ENCODE measurements at places on chromosomes 3 and 15. TPM values are rescaled to one million over a fixed set of nuclear protein-coding genes. Genes with fewer than 3 reads are reported as not detected.

GRCh38 chr3:100002599-100003350, 111.5 kb downstream of the FILIP1L start:
- peak; percentile 94 for DNase-seq

- no peak for DNase-seq
Observed at GRCh38 chr15:65306551-65306950, 2.1 kb downstream of the RNU5B-1 start.

- no peak for DNase-seq
Observed at GRCh38 chr3:130316169-130316568, 29.3 kb upstream of the COL6A5 start.

DNA sequence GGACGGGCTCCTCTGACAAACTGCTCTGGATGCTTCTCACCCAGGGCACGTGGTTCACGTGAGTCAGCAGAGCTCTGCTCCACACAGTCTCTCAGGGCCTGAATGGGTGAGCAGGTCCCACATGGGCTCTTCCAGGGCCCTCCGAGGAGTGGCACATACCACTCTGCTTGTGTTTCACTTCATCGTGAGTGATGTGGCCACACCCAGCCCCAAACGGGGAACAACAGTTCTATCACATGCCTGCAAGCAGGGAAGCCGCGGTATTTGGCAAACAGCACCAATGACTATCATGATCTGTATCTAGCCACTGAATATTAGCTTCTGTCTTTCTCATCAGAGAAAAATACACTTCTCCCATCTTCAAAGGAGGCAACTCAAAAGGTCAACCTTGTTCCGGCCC, 352.8 kb downstream of the GABRG3 start:
- no peak for DNase-seq

Gene GASK1A
- 0.11 TPM for total RNA-seq

Gene CP
- total RNA-seq = not detected

Gene ADGRG7
- total RNA-seq = not detected

GRCh38 chr3:120306519-120307455, 21.8 kb upstream of the GPR156 start:
- DNase-seq = no peak

- DNase-seq = peak; percentile 69
Observed at GRCh38 chr3:132344666-132345280, 27.6 kb downstream of the ACP3 start.

DNA sequence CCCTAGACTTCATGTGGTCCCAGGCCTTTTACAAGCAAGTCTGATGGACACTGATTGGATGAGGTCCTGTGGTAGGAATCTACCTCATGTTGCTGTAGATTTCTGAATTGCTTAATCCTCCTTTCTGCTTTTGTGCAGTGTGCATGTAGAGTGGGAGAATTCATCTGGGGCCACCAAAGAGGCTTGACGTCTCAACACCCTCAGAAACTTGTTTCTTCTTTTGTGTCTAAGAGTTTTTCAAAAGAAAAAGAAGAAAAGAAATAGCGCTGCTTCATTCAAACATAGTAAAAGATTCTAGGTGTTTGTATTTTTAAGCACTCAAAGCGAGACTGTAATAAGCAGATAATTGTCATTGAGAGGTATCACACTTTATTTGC, 46.2 kb downstream of the NR1D2 start:
- no peak for DNase-seq

DNA sequence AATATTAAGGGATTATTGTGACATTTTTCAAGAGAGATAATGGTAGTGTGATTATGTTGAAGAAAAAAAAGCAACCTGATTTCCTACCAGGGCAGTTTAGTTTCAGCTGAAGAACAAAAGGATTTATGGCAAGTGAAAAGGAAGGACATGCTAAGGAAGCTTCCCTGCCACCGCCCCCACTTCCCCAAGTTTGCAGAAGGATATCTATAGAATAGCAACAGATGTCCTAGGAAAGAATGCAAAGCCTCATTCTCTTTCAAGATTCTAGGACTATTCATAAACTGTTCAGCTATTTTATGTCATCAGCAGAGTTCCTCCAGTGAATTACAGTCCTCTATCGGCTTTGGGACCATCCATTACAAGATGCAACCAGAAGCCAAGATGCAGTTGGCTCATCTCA, 160.8 kb downstream of the SATB1 start:
- DNase-seq = no peak

DNA sequence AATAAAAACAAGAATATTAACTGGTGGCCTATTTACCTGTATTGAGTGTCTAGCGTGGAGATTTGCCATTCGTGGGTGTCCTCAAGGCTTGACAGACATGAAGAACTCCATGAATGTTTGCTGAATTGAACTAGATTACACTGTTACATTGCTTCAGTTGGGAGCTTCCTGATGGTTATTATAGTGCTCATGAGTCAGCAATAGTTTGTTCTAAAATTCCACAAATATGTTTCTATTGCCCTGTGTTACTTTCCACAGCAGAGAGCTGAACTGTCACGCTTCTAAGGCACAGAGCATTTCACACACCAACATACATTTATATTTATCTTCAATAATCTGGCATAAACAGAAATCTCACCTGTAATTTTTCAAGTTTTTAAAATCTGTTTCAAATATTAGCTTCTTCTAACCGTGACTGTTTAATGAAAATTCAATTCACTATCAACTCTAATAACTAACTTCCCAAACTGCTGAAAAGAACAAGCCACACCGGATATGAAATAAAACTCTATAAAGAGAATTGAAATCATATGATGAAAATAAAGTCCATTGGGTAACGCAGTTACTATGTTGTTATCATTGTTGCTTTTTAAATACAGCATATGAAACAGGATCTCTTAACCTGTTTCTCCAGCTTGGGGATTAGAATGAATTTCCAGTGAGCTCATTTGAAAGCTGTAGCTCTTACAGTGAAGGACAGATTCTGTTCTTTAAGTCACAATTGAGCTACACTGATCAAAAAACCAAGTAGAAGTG, 61.2 kb upstream of the MCF2L2 start:
- DNase-seq = no peak

DNA sequence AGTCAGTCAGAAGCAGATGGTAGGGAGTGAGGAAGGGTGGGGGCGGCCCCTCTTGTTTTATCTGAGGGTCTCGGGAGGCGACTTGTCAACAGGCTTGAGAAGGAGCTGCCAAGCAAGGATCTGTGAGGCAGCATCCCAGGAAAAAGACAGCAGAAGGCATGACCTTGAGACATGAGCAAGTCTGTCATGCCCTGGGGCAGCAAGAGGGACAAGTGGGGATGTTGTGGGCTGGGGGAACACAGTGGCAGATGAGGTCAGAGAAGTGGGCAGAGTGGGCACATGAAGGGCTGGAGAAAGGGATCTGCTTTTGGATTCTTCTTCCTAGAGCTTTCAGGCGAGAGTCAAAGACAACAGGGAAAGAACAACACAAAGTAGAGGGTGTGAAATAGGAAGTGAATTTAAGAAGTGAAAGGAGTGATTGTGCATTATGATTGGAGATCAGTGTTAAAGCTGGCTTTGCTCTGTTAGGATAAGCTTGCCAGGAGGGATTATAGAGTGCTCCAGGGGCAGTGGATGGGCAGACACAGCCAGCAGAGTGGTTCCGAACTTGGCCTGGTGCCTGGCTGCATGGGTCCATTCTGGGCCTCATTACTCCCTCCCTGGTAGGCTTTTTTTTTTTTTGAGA, 73.3 kb downstream of the USP13 start:
- DNase-seq = no peak

DNA sequence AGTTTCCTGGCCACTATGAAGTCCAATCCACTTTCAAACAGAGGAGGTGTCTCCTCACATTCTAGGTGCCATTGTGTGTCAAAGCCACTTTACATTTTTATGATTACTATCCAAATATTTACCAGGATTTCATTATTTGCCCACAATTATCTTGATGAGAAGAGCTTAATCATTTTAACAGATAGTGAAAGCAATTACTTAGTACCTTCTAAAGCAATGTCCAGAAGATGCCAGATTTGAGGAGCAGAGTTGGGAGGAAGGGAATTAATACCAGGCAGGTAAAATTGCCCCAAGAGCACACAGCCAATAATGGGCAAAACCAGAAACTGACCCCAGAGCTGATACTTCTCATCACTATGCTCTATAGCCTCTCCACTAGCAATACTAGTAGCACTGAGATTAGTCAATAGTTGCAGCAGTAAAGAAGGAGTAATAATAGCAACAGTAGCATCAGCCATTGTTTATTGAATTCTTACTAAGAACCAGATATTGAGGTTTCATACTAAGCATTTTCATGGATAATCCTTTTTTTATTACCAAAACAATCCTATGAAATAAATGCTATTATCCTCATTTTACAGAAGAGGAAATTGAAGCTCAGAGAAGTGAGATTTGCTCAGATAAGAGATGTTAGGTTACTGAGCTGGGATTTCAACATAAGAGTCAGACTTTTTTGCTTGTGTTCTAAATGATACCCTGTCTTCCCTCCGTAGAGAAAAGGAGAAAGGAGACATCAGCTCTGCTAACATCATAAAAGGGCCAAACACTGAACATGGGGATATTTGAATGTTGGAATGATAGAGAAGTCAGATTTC, 509.3 kb upstream of the CFAP20DC start:
- DNase-seq = no peak

DNA sequence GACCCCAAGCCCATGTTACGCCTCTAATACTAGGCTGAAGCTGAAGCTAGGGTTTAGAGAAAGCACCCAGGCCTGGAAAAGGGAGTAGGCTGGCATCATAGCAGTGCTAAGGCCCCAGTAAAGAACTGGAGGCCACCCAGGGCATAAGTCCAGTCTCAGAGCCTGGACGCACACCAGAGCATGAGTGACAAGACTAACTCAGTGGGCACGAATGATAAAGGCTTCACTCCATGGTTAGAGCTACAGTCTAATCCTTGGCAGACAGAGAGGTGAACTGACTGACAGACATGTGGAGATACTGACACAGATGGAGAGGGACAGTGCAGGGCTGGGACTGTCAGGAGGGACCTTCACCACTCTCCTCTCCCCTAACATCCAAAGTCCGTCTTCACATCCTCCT, 139.8 kb downstream of the KCNMB2 start:
- DNase-seq = no peak

Gene ARL6IP5
- total RNA-seq = 31.6 TPM

GRCh38 chr15:47718497-47719437, 1.5 kb downstream of the SEMA6D start:
- peak; percentile 7 for DNase-seq

Gene GOLGA8N
- total RNA-seq = 0.23 TPM

- DNase-seq = peak; percentile 63
Observed at GRCh38 chr3:110568246-110568645, 503.4 kb upstream of the NECTIN3 start.

Gene UBE2E1
- 65.8 TPM for total RNA-seq

Gene MAP6D1
- total RNA-seq = 1.7 TPM

Gene TTLL13
- 0.06 TPM for total RNA-seq

DNA sequence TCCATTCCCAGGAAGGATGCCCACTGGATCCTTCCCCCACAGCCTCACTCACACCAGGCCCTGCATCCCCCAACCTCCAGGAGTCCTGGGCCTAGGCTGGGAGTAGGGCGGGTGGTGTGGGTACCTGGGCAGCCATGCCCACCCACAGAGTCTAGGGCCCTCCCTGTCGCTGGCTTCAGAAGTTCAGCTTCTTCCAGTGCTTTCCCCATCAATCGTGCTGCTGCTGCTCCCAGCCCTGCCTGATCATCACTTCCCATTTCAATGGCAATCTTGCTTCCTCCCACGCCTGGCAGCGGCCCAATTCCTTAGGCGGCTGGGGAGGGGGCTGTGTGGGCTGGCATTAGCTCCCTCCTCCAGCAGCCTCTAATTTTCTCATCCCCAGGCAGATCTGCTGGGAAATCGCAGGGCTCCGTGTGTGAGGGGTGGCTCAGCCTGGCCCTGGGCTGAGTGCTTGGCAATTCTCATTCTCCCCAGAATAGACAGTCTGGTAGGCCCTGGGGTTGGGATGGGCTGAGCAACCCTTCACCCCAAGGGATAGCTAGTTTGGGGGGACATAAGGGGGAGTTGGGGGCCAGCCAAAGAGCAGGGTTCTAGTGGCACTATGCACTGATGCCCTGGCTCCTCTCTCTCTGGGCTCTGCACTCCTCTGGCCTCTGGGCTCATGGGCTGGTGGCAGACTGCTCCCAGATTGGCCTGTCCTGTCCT, 66.4 kb downstream of the SCN5A start:
- DNase-seq = no peak

DNA sequence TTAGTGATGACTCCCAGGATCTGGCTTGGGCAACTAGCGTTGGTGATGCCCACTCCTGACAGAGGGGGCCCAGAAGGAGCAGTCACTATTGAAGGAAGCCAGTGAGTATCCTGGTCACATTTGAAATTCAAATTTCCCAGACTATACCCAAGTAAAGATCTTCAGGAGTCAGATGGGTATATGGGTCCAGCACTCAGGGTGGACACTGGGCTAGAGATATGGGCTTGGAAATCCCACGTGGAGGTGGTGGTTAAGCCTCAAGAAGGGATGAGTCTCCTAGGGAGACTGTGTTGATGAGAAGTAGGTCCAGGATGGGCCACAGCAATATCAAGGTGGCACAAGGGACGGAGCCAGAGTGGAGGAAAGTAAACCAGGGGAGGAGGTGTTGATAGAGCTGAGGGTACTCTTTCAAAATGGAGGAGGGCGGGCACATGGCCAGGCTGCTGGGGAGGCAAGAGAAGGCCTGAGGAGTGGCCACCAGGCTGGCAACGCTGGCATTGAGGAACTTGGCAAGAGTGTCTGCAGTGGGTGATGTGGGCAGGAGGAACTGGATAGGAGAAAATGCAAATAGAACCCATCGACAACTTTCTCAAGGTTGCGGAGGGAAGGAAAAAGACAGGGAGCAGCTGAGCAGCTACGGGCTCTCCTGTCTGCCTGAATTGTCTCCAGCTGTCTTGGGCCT, 3.7 kb upstream of the SLCO2A1 start:
- DNase-seq = no peak

Gene TUSC7
- total RNA-seq = not detected

All from Daoy (cell line).